Calu3 (cell line): ENCODE measurements at places on chromosomes 5 and 9. TPM values are rescaled to one million over a fixed set of nuclear protein-coding genes. Genes with fewer than 3 reads are reported as not detected.

Gene SLCO4C1
- 3.4 and 4.4 TPM in 2 replicates for total RNA-seq

GRCh38 chr9:132166599-132166998 is 4.7 kb downstream of the NTNG2 start:
- no peak overlapping the region for H3K4me3 ChIP-seq
- H3K27me3 ChIP-seq: peaks cover 97% of the 10 kb centered on the region
- DNase-seq: no peak
- peaks cover 14% of the 10 kb centered on the region for H3K4me1 ChIP-seq
- no peak overlapping the region for H3K27ac ChIP-seq

GRCh38 chr5:13378091-13378490 is 566.4 kb downstream of the DNAH5 start:
- H3K4me1 ChIP-seq: no peaks in the 10 kb centered on the region
- no peak overlapping the region for H3K27ac ChIP-seq
- no peaks in the 10 kb centered on the region for H3K27me3 ChIP-seq

DNA sequence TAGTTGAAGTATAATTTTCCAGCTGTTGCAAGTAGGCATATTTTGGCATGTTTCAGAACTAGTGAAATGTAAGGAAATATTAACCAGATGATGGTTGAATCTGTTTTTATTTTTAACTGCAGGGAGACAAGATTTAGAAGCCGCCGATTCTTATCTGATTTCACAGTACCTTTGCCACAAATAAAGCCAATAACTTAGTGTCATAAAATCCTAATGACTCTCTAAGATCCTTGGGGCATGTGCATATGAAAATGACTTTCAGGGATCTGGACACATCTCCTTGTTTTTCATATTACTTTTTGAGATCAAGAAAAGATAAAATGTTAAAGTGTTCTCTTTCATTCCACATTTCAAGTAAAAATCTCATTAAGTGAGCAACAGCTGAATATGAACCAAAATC is 125.8 kb upstream of the CNTLN start:
- peaks cover 10% of the 10 kb centered on the region for H3K4me1 ChIP-seq
- no peak overlapping the region for H3K27ac ChIP-seq
- H3K36me3 ChIP-seq: no peaks in the 10 kb centered on the region
- H3K27me3 ChIP-seq: no peaks in the 10 kb centered on the region
- H3K4me3 ChIP-seq: no peak overlapping the region

DNA sequence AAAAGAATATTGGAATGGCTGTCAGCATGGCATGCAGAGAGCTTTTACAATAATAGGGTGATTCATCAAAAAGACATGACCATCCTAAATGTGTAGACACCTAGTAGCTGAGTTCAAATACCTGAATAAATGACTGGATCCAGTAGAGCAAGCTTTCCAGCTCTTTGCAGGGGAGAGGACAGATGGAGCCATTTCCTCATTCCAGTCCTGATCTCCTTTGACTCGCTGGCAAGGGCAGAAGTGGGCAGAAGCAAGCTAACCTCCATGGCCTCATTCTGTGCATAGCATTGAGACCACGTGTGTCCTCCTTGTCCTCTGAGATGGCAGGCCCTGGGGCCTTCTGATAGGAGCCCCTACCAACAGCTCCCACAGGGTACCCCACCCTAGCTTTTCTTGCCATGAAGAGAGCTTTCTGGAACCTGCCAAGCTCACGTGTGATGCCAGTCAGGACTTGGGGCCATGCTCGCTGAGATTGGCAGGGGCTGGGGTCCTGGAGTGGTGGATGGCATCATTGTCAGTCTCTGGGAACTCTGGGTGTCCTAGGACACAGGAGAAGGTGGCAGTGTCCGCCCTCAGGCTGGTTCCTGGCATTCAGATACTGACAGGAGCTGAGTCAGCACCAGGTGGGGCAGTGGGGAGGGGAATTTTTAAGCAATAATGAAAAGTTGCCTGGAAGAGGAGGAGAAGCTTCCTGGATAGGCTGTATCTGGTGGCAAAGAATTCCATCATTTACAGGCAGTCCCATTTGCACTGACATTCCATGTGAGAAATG is 33.6 kb downstream of the WWC1 start:
- no peaks in the 10 kb centered on the region for H3K27me3 ChIP-seq
- H3K4me1 ChIP-seq: peaks cover 93% of the 10 kb centered on the region
- peaks cover 54% of the 10 kb centered on the region for H3K36me3 ChIP-seq
- peak; percentile 77 for DNase-seq
- peak overlapping the region; percentile 39 for H3K27ac ChIP-seq
- peak overlapping the region; percentile 21 for H3K4me3 ChIP-seq

GRCh38 chr5:58670582-58670981 is 87.7 kb downstream of the RAB3C start:
- H3K4me3 ChIP-seq: no peak overlapping the region
- H3K4me1 ChIP-seq: no peaks in the 10 kb centered on the region
- peaks cover 27% of the 10 kb centered on the region for H3K27me3 ChIP-seq
- no peaks in the 10 kb centered on the region for H3K36me3 ChIP-seq
- H3K27ac ChIP-seq: no peak overlapping the region
- DNase-seq: no peak

DNA sequence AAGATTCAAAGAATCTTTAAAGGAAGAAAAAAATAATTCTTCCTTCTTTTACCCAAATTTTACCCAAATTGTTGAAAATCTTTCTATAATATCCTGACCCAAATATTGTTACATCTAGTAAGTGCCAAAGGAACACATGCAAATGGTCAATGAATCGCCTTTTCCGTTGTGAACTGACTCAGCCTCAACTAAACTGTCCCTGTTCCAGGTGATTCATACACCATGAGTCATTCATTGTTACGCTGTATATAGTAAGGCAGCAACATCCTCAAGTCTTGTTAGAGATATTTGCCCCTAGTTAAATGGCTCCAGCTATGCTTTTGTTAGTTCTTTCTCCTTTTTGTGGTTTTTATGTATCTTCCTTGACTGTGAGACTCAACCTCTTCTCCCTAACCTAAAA is 9.7 kb downstream of the PTGER4 start:
- peak overlapping the region; percentile 43 for H3K27ac ChIP-seq
- no peak overlapping the region for H3K4me3 ChIP-seq
- peaks cover 28% of the 10 kb centered on the region for H3K4me1 ChIP-seq
- DNase-seq: peak; percentile 60
- H3K27me3 ChIP-seq: no peaks in the 10 kb centered on the region

GRCh38 chr5:55445791-55446190 is 89.0 kb downstream of the PLPP1 start:
- H3K36me3 ChIP-seq: no peaks in the 10 kb centered on the region
- no peak for DNase-seq
- no peaks in the 10 kb centered on the region for H3K27me3 ChIP-seq
- peaks cover 20% of the 10 kb centered on the region for H3K4me1 ChIP-seq
- H3K4me3 ChIP-seq: no peak overlapping the region

GRCh38 chr5:42950116-42950455 is 90.0 kb downstream of the ANXA2R start:
- peaks cover 22% of the 10 kb centered on the region for H3K36me3 ChIP-seq
- H3K27me3 ChIP-seq: no peaks in the 10 kb centered on the region
- peaks cover 6% of the 10 kb centered on the region for H3K4me1 ChIP-seq
- peak overlapping the region; percentile 44 for H3K4me3 ChIP-seq
- no peak for DNase-seq

DNA sequence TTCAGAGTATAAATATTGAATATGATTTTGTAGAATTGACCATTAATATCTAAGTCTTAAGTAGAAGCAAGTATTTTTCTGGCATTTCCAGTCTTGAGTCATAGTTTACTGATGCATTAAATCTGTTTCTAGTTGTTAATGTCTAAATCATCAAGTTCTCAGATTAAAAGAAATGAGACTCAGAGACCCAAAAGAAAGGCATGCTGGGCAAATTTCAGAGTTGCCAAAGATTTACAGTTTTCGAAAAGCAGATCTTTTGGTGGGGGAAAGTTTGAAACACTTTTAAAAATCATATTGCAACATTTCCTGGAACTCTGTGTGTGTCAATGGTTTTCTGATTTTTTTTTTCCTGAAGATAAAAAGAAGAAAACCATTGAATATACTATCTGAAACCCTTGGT is 60.9 kb downstream of the ANKRD55 start:
- no peaks in the 10 kb centered on the region for H3K36me3 ChIP-seq
- H3K4me1 ChIP-seq: peaks cover 11% of the 10 kb centered on the region
- no peaks in the 10 kb centered on the region for H3K27me3 ChIP-seq
